ENCODE measurements at places on chromosomes 5 and 9.

GRCh38 chr5:15004506-15004905, 132.9 kb upstream of the ANKH start:
- DNase-seq: no peak

DNA sequence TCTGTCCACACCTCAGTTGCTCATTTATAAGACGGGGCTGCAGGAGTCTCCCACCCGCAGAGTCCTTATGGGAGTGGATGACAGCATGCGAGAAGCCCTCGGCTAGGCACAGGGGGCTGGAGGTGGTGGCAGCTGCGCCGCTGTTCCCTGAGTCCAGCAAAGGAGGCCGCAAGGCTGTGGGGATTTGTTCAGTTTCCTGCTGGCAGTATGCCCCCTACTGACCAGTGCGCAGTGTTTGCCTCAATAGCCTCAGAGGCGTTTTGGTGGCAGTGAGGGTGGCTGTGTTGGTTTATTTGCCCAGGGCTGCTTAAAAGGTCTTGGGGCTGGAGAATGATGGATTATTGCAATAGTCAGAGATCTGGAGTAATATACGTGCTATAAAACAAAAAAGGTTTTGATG, 176.3 kb upstream of the OTULINL start:
- DNase-seq: peak; percentile 13

GRCh38 chr5:112217843-112218579, 201.1 kb downstream of the EPB41L4A start:
- no peak for DNase-seq

DNA sequence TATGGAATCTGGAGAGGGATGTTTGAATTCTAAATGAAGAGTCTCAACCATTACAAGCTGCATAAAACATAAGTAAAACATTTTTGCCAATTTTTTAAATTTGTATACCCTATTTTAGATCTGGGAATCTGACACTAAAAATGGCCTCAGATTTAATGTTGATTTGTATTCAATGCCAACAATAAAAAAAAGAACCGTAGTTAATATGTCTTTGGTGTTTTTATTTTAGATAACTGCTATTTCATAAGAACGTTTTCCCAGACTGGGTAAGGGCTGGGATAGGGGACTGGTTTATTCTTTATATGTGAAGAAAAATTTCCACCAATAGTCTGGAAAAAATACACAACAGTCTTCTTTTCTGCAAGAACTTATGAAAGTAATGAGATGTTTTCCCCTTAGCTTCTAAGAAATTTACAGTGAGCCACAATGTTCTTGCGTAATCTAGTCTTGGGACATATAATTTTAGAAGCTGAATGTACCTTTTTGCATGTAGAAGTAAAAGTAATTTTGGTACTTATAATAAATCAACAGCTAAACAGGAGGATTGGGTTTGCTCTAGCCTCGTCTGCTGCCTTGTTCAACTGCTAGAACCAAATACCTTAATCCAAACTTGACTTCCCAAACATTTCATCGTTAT, 244.6 kb upstream of the EFNA5 start:
- DNase-seq: no peak

DNA sequence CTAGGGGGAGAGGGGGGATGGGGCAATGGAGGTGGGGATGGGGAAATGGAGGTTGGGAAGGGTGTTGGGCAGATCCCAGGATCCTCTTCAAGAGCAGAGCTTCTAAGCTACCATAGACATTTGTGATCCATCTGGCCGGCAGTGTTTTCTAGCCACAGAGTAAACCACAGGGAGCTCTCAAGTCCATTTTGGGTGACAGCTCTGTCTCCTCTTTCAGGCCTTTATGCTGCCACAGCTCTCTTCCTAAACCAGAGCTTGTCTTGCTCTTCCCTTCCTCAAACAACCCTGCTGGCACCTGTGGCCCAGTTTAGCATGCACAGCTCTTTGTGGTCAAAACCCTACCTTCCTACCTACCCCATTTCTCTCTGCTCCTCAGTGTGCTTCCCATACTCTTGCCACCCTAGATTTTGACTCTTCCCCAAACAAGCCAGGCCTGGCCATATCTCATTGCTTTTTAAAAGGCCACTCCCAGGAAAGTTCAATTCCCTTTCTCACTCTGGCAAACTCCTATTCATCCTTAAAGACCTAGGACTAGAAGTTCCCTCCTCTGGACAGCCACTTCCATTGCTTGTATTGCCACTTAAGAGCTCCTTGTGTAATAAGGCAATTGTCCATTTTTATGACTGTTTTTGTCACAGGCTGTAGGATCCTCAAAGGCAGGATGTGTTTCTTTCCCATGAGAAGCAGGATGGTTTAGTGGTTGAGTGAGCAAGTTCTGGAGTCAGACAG, 84.3 kb upstream of the PANK3 start:
- no peak for DNase-seq

Measured in small intestine (tissue), 16 donors.